Stimulated activated CD8-positive, alpha-beta memory T cell treated with anti-CD3 and anti-CD28 coated beads, Interleukin-4, amount 100 ng/mL, for 1 hour (primary cell): ENCODE measurements at places on chromosomes 5 and 9.

DNA sequence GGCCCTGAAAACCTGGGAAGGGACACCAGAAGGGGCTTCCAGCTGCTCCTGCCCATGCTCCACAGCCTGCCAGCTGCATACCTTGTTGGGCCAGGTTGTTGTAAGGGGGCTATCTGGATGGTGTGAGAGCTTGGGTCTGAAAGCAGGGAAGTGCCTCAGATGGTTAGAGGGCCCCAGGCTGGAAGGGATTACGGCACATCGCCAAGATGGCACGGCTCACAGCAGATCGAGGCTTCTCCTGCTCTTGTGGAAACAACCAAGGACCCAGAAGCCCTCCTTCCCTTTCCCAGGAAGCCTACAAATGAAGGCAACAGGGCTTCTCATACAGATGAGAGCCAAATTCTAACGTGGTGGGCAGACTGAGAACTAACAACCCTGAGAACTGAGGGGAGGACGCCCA, 121.7 kb upstream of the ADCY2 start:
- DNase-seq: no peak

DNA sequence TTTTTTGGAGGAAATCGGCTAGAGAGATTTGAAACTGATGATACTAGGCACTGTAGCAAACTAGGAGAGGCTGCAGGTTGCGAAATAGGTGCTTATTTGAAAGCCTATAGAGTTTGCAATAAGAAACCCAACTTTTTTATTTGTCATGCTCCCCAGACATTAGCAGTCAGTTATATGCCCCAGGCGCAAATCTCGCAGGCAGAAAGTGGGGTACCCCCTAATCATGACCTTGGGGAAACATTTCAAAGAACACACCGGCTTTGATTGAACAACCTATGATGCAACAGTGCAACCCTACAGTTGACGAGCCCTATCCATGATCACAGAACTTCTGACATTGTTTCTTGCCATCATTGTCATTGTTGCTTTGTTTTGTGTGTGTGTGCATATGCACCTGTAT, 510.5 kb downstream of the RAB3C start:
- no peak for DNase-seq

- DNase-seq: no peak
Measured at GRCh38 chr9:134722120-134722701, 80.6 kb downstream of the COL5A1 start.

- DNase-seq: no peak
Measured at GRCh38 chr5:179255527-179256327, 89.5 kb downstream of the ADAMTS2 start.

DNA sequence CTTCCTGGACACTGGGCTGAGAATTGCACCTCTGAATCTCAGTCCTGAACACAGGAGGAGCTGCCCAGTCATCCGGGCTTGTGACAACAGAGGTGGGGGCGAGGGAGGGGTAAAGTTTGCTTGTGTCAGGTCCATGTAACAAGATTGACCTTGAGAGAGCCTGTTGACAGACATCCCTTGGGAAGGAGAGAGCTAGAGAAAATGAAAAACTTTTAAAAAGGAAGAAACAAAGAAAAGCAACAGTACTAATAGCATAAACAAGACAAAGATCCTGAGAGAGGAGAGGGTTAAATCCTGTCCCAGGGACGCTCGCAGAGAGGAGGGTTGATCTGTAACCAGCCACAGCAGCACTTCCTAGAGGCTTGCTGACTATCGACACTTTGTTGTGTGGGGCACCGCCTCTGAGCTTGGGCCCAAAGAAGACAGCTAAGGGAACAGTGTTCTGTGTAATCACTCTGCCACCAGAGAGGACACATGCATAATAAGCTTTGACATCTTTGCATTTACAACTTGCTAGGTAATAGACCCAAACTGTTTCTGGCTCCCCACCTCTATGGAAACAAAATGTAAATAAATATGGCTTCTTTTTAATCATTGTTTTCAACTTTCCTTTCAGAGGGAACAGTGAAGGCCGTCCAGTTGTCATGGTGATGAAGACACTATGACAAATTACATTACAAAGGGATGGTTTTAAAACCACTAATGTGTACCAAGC, 363.7 kb downstream of the CSNK1G3 start:
- DNase-seq: no peak

DNA sequence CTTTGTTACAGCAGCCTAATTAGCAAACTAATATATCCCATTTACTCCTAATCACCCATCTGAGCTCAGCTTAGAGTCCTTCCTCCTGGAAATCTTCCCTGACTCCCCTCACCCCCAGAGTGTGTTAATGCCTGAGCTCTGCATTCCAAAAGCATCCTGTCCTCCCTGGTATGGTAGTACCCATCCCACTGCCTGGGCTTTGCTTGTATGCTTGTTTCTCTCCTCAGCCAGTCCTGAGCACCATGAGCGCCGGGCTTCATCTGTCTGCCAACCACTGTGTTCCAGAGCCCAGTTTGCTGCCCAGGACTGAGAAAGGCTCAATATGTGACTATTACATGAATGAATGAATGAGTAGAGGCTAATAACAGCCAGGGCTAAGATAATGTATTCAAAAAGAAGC, 272.4 kb downstream of the CDK5RAP2 start:
- DNase-seq: no peak

DNA sequence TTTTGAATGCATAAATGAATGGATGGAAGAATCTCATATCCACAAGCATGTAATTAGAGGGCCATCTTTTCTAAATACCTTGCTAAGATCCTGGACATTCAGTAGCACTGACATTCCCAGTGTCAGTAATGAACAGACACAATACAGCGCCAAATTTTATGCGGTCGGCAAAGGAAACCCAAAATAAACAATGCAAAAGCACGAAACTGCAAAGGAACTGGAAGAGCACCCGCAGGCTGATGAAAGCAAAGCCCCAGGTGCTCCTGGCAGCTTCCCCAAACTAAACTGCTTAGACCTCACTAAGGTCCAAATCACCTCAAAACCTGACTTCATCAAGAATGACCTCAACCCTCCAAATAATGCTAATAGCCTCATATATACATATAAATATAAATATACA, 102.0 kb downstream of the GPR21 start:
- DNase-seq: no peak

- no peak for DNase-seq
Measured at GRCh38 chr5:104913841-104914281, 1351.3 kb upstream of the NUDT12 start.

DNA sequence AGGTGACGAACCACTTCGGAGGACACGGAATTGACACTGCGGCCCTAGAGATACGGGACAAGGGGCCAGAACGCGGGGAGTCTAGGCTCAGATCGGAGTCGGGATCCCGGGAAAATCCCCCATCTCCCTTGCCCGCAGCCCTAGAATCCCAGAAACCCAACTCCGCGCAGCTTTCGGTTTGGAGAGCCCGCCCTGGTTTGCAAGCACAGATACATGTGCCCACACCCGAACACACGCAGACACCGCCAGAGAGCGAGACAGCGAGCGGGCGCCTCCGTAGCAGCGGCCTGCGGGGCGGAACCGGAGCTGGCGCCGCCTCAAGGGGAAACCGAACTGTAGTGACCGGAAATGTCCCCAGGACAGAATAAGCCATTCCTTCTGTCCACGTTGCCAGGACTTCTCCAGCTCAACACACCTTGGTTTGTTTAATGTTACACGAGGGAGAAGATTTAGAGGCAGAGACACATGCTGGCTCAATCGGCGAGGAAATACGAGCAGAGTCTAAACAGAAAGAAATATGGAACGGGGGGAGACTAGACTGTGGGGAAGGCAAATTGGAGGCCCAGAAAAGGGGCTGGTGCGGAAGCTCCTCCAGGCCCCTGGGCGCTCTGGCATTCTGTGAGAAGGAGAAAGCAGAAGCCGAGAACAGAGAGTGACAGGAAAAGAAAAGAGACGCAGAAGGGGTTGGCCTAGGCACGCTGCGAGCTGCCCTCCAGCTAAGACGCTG, 2.9 kb upstream of the PAX5 start:
- DNase-seq: no peak

GRCh38 chr5:59092758-59093157, 509.9 kb downstream of the RAB3C start:
- DNase-seq: no peak

- DNase-seq: no peak
Measured at GRCh38 chr5:97167435-97167834, 15.6 kb downstream of the RIOK2 start.

DNA sequence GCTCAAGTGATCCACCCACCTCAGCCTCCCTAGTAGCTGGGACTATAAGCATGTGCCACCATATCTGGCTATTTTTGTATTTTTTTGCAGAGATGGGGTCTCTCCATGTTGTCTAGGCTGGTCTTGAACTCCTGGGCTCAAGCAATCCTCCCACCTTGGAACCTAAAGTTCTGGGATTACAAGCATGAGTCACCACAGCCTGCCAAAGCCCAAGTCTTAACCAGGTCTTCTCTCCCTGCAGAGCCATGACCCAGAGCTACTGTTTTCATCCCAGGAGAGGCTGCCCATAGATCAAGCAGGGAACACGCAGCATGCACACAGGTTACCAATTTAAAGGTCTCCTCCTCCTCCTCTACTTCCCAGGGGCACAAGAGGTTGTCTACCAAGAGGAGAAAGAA, 29.7 kb downstream of the PCDHGC5 start:
- no peak for DNase-seq

DNA sequence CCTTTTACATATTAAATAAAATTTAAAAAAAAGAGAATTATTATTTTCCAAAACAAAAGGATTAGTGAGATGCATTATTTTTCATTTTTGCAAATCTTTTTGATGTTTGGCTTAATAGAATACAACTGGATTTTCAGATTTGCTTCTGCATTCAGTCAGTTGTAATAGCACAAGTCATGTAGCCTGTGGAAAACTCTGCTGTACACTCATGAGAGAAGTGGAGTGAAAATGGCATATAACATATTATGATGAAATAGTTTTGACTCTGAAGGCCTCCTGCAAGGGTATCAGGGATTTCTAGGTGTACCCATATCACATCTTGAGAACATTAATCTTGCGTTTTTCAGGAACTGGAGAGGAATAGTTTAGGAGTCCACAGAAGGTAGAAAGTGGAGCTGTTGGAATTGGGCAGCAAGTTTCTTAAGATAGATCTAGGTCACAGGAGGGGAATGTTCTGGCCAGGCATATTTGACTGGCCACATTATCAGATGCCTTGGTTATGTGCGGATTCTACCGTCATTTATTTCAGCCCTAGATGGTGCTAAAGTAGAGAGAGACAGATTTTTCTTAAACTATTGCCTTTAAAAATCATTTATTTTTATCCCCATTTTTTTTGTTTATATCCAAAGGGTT, 16.4 kb downstream of the LNPEP start:
- no peak for DNase-seq

- no peak for DNase-seq
Measured at GRCh38 chr9:127971357-127972235, 9.2 kb downstream of the EEIG1 start.

GRCh38 chr5:99441235-99441634, 512.4 kb upstream of the CHD1 start:
- DNase-seq: no peak

GRCh38 chr5:173247041-173247440, 12.0 kb upstream of the NKX2-5 start:
- DNase-seq: no peak

DNA sequence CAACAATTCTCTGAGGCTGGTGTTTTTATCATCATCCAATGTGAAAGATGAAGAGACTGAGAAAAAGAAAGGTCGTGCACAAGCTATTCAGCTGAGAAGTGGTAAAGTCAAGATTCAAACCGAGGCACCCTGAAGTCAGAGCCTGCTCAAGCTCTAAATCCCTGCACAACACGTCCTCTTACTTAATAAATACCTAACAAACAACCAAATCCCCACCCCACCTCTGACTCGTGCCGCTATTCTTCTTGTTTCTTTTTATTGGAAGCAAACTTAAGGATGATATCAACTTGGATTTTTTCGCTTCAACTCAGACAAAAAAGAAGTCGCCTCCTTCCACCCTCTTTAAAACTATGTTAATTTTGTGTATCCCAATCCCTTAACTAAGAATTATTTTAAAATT, 140.2 kb downstream of the CEP120 start:
- no peak for DNase-seq

DNA sequence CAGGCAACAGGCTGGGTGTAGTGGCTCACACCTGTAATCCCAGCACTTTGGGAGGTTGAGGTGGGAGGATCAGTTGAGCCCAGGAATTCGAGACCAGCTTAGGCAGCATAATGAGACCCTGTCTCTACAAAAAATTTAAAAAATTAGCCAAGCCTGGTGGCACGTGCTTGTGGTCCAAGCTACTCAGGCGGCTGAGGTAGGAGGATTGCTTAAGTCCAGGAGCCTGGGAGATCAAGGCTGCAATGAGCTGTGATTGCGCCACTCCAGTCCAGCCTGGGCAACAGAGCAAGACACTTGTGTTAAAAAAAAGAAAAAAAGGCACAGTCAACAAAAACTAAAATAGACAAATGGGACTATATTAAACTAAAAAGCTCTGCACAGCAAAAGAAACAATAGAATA, 29.3 kb downstream of the ATP6V0E1 start:
- no peak for DNase-seq

- no peak for DNase-seq
Measured at GRCh38 chr5:16260000-16260399, 80.4 kb upstream of the MARCHF11 start.

DNA sequence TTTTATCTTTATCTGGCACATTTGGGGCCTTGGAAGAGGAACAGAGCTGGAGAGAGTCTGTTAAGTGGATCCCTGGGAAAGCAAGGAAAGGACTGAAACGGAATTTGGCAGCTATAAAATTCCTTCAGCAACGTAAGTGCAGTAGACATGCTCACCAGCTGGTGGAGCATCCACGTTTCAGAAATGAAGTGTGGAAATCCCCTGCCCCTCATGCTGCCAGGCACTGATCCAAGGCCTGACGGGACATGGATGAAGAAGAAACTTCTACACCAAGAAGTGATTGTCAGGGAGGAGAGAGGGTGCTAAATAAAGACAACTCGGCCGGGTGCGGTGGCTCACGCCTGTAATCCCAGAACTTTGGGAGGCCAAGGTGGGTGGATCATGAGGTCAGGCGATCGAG, 209.3 kb downstream of the ROR2 start:
- no peak for DNase-seq

DNA sequence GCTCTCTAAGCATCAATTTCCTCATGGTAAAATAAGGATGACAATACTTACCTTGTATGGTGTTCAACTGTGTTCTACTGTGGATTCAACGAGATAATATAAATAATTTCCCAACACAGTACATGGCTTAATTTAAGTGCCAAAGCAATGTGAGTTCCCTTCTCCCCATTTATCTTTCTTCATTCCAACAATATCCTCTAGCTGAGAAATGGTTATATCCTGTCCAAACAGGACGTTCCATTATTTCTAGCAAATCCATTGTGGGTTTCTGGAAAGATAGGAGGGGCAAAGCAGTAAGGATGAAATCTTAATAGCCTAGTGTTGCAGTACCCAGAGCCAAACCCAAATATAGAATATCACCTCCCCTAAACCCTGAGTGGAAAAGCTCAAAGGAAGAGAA, 22.0 kb downstream of the ABCA1 start:
- no peak for DNase-seq

DNA sequence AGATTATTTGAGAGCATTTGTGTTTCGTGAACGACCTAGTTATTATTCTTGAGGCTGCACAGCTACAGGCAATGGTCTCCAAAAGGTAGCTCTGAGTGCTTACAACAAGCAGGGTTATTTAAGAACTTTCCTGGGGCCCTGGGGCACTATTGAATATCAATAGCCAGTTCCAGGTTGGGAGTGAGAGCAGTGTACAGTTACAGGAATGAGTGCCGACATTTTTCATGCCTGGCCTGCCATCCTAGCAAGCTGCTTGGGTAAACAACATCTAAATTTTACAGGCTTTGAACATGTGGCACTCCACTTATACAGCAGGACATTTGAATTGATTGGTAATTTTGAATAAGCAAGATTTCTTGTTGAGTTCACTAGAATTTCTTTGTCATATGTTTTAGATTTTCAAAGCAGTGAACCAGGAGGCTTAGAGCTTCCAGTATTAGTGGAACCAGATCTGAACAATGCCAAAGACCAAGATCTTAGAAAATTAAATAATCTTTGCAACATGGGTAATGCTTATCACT, 171.9 kb upstream of the GDNF start:
- no peak for DNase-seq
